ENCODE measurements at places on chromosomes 2 and 18.

GRCh38 chr2:233829193-233830110 lies 24.9 kb downstream of the HJURP start:
- no peak for DNase-seq

DNA sequence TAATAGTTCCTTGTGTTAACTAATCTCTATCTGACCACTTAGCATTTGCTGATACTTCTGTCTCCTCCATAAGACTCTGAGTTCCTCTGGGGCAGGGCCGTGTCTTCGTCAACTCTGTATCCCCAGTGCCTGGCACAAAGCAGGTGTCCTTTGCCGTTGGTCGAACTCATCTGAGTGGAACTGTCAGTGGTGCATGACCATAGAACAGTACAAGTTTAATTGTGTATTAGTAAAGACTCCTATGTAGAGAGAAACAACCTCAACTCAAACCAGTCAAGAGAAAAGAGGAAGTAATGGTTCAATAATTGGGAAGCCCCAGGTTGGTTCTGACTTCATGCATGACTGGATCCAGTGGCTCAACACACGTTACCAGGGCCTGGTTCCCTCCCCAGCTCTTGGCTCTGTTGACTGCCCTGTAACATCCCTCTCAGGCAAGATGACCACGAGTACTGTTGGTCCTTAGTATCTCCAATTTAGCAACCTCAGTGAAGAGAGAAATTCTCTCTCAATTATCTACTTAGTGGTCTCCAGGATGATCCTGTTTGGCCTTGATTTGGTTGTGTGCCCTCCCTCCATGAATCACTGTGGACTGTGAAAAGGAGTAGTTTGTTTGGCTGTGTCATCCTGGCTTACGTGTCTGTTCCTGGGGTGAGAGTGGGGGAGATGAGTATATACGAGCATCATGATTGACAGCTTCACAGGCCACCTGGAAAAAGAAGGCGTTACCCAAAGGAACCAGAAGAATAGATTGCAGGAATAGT lies 58.5 kb upstream of the MSH6 start:
- DNase-seq = no peak

DNA sequence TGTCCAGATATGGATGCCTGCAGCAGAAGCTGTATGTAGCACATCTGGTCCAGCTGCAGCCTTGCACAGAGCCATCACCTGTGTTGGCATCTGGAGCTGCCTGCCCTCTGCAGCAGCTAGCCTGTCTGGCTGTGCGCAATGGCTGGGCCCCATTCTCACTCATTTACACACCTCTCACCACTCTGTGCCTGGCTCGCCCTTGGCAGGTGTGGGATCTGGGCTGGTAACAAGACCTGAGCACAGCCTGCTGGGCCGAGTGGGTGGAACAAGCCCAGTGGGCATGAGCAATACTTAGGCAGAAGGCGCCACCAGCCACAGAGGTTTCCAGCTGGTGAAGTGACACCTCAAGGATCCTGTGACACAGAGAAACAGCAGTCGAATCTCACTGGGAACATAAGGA lies 714.1 kb downstream of the NUP35 start:
- DNase-seq = no peak

DNA sequence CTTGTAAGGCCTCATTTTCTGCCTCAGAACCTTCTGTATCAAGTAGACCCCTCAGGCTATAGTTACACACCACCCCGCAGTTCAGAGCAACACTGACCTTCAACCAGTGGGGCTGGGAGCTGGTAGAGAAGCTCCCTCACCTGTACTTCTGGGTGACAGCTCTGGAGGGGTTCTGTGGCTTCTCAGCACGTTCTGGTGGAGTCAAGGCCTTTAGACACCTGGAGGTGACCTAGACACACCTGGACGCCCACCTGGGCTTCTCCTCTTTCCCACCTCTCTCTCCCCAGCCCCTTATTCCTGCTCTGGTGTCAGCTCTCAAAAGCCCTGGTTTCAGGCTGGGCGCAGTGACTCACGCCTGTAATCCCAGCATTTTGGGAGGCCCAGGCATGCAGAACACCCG lies 7.3 kb upstream of the CIB4 start:
- DNase-seq = no peak

DNA sequence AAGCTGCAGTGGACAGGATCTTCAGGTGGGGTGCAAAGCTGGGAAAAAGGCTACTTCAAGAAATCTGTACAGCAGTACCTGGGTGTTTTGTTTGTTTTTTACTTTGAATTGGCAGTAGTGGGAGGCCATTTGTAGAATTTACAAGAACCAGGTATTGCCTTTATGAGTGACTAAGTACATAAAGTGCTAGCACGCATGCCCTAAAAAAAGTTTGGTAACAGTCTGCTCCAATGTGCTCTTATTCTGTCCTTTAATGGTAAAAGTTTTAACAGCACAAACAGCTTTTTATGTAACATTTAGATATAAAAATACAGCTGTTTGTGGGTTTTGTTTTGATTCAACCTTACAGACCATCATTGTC lies 17.2 kb downstream of the REV1 start:
- no peak for DNase-seq

Data from nucleus accumbens (tissue), 56 donors.